ENCODE measurements at places on chromosomes 12 and 14.

DNA sequence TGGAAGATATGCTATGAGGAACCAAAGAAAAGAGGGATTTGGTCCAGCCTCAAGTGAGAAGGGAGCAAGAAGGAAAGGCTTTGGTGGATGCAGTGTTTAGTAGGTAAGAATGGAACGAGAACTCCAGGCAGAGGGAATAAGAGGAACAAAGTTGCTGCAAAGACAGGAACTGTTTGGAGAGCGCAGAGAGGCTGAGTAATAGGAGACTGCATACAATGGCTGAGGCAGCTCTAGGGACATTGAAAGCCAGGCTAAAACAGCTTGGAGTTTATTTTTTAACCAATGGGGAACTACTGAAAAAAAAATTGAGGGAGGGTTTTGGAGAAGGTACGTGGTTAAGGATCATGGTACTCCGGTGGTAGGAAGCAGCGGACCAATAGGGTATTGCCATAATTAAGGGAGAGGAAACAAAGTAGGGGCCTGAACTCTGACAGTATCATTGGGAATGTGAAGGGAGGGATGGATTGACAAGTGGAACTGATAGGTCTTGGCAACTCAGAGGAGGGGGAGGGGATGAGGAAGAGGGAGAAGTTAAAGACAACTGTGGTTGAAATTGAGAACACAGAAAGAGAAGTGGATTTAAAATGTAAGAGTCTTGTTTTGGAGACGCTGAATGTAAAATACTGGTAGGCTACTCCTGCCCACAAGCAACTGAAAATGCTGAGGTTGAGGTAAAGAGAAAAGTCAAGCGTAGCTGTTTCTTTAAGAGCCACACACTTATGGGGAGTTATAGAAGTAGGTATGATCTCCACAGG is 4.8 kb downstream of the ASCL4 start:
- no peak for DNase-seq

DNA sequence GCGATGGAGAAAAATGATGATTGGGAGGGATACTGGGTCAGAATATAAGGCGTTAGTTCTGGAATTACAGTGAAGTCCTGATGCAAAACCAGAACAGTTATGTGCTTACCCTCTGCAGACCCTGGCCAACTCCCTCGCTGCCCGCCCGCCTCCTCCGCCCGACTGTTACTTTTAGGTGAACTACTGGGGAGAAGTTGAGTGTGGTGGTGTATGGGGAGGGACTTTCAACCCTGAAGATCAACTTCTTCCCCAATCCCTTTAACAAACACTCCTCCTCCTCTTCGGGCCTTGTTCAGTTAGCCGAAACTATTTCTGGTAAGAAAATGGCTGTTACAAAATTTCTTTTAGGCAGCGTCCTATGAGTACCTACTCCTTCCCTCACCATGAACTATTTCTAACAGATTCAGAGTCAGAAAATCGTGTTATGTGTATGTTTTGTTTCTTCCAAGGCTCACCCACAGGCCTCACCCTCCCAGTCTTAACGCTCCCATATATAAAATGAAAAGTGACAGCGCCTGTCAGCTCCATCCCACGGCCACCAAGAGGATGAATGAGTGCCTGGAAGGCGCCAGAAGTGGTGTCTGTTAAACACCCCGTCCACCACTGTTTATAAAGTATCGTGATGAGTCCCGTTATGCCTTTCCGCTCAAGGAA is 1.3 kb downstream of the FBXO33 start:
- no peak for DNase-seq

DNA sequence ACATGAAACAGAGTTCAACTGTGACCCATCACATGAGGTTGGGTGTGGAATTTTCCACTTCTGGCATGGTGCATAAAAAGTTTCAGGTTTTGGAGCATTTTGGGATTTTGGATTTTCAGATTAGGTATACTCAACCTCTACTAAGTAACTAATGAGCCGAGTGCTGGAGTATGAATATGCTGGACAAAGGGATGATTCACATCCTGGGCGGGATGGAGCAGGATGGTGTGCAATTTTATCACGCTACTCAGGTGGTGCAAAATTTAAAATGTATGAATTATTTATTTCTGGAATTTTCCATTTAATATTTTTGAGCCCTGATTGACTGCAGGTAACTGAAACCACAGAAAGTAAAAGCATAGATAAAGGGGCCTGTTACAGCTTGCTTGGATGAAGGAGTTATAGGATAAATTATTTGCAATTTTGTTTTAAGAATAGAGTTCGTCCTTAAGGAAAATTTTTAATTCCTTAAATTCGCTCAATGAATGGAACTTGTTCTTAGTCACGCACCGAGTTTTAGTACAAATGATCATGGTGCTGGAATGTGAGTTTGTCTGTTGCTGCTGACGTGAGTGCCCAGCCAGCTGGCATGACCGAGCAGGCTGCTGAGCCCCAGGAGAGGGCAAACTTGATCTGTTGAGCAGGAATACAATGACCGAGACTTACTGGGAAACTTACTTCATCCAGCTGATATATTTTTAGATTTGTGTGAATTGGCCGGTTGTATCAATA is 176.3 kb downstream of the ESR2 start:
- no peak for DNase-seq

DNA sequence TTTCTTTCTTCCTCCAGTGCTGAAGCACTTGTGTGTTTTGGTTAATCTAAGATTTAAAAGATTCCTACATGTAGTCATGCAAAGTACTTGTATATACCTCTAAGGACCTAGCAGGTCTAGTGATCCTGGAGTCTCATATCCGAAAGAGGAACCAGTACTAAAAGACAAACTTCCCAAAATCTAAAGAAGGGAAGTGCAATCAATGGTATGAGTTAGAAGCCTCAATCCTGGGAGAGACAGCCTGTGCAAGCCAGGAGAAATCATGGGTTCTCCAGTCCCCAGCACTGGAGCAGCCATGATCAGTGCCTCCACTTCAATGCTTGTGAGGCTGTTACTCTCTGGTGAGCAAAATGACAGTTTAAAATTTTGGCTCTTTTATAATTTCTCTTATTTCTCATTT is 277.4 kb downstream of the DAD1 start:
- no peak for DNase-seq

DNA sequence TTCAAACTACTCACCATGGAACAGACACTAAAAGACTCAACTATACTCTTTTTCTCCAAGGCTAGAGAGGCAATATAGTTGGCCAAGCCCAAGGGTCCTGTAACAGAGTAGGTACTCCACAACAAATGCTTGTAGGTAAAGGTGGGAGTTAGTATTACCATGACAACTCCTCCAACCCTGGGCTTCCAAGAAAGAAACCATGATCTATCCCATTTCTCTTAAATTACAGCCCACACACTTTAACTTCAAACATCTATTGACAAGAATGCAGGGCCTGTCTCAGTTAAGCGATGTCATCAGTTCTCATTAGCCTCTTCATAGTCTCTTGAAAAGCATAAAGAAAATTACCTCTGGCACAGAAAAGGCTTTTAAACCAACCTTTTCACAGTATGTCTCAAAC is 25.0 kb downstream of the ERH start:
- no peak for DNase-seq

GRCh38 chr14:104460791-104461651 is 118.5 kb upstream of the C14orf180 start:
- DNase-seq, result no peak

DNA sequence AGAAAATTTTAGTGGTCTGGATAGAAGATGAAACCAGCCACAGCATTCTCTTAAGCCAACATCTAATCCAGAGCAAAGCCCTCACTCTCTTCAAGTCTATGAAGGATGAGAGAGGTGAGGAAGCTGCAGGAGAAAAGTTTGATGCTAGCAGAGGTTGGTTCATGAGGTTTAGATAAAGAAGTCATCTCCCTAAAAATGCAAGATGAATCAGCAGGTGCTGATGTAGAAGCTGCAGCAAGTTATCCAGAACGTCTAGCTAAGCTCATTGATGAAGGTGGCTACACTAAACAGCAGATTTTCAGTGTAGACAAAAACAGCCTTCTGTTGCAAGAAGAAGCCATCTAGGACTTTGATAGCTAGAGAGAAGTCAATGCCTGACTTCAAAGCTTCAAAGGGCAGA is 48.5 kb downstream of the FBXO33 start:
- no peak for DNase-seq

- no peak for DNase-seq
These were observed 213.1 kb downstream of the CHST11 start for GRCh38 chr12:104669851-104670337.

DNA sequence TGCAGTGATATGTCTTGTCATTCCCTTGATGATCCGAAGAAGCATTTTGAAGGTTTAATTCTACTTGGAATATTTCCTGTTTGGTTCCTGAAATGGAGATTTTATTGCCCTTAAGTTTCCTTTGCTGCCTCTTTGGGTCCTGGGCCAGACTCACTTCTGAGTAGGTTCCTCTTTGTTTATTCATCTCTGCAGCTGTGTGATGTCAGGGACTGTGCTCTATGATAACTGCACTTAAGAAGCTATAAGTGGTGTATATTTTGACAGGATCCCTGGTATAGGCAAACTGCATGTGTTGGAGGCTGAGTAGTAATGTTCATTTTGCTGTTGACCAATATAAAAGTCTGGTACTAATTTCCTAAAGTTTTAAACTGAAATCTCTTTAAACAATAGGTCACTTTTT is at the start of gene KLRC4:
Gene KLRC4, minus strand, starts transcription at position 366 of the 400 bp plus-strand sequence. Its CDS starts 182 bp downstream, at position 184.
- DNase-seq, result no peak

DNA sequence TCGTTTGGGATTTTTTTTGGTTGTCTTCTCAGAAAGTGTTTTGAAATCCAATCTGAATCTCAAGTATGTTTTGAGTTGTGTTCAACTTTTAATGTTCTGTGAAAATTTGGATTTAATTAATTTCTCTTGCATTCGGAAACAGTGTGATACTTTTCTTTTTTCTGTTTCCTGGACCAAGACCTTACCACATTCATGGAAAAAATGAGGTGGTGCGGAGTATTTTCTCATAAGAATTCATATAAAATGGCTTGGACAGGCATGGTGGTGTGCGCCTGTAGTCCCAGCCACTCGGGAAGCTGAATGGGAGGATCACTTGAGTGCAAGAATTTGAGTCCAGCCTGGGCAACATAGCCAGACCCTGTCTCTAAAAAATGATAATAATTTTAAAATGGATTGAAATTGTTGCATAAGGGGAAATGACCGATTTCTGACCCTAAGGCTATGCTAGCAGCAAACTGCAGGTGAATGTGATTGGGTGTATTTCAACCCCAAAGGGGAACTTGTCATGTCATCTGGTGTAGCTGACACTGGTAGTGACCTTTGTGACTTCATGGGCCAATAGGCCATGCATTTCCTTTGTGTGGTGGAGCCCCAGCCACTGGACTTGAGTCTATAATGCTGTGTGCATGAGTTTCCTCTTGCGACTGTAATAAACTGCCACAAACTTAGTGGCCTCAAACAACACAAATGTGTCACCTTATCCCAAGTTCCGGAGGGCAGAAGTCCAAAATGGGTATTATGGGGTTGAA is 123.5 kb upstream of the RFLNA start:
- DNase-seq, result no peak

DNA sequence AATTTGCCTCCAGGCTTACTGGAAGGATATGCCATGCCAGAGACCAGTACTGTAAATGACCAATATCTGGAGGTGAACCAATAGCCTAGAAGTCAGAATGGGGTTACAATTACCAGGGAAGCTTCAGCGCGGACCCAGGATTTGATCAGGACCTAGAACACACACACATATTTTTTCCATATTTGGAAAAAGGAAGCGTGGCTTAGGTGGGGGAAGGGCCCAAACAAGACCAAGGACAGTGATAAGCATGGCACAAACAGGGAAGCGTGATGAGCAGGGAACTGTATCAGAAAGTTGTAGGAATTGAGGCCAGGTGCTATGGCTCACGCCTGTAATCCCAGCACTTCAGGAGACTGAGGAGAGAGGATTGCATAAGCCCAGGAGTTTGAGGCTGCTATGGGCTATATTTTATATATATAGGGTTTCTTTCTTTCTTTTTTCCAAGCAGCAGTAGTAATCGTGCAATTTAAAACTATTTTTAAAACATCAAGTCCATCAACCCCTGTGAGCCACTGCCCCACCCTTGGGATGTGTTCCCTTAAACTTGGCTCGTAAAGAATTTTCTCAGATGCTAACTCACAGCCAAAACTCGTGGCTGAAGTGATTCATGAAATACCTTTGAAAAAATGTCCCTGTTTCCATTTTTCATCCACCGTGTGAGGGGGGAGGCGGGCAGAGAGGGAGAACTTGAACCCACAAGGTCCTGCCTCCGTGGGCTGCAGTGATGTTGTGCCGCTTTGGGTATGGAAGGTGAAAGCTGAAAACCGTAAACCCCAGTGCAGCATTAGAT is 16.7 kb downstream of the HRK start:
- no peak for DNase-seq

- DNase-seq, result no peak
These were observed 147.6 kb downstream of the KLHL28 start for GRCh38 chr14:44814196-44814595.

- no peak for DNase-seq
These were observed 200.2 kb downstream of the PHLDA1 start for GRCh38 chr12:75831402-75831801.

- DNase-seq, result no peak
These were observed 12.7 kb downstream of the CSRP2 start for GRCh38 chr12:76866151-76866567.

DNA sequence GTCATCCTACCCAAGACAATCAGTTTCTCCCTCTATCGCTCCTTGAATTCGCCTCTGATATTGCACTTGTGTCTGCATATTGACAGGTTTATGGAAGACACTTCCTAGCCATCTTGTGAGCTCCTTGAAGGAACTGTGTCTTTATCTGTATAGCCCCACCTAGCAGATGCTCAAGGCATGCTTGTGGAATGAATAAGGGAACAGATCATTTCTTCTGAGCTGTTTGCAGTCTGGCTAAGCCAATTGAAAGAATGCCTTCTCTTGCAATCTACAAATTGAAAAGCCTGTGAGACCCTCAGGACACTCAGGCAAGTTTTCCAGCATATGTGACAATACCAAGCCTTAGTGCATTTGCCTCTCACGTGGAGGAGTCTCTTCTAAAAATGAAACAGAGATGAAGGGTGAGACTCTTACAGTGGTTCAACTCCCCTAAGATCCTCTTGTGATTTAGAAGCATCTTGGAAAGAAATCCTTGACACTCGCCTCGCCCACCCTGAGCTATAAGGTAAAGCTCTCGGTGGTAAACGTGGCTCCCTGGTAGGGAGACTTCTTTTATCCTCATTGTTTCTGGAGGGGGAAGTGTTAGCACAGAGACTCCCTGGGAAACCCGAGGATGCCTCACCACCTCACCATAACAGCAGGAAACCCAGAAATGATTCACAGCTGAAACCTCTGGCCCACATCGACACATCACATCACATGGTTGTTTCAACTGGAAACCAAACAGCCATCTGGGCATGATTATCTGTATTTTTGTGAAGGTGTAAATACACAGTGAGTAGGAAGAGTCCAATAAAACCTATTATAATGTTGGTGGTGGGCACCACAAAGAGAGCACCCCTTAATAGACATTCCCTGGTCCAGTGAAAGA is 112.3 kb upstream of the BCL2L14 start:
- no peak for DNase-seq

All from Panc1 (cell line).